ENCODE measurements at places on chromosomes 16 and 17.

GRCh38 chr16:261031-261691 is 14.6 kb downstream of the RGS11 start:
- no peak for DNase-seq

GRCh38 chr17:44038604-44039011 is 23.8 kb upstream of the TMEM101 start:
- DNase-seq = no peak

- DNase-seq = no peak
These were observed 62.1 kb upstream of the MYOCD start for GRCh38 chr17:12603566-12603965.

GRCh38 chr17:80246266-80246681 is 14.4 kb upstream of the RNF213 start:
- no peak for DNase-seq

DNA sequence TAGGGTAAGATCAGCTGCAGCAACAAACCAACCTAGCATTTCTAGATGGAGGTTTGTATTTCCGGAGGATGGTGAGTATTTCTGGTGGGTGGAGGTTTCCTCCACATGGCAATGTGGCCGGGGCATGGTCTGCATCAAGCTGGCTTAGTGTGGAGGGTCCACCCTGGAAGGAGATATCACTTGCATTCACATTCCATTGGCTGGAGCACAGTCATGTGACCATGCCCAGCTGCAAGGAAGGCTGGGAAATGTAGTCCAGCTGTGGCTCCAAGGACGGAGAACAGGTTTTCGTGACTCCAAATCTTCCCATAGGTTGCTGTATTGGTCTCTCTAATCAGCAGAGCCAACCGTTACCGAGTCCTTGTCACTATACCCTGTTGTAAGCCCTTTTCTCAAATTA is 68.7 kb downstream of the RAI1 start:
- DNase-seq = peak; percentile 10

GRCh38 chr17:79992649-79993389 is 42.9 kb downstream of the TBC1D16 start:
- DNase-seq = no peak

GRCh38 chr17:67137860-67138259 is 93.5 kb downstream of the CACNG1 start:
- no peak for DNase-seq

GRCh38 chr17:82230609-82231311 is 1.9 kb downstream of the SLC16A3 start:
- DNase-seq = no peak

- DNase-seq = no peak
These were observed 97.0 kb upstream of the TOB1 start for GRCh38 chr17:50963139-50963538.

DNA sequence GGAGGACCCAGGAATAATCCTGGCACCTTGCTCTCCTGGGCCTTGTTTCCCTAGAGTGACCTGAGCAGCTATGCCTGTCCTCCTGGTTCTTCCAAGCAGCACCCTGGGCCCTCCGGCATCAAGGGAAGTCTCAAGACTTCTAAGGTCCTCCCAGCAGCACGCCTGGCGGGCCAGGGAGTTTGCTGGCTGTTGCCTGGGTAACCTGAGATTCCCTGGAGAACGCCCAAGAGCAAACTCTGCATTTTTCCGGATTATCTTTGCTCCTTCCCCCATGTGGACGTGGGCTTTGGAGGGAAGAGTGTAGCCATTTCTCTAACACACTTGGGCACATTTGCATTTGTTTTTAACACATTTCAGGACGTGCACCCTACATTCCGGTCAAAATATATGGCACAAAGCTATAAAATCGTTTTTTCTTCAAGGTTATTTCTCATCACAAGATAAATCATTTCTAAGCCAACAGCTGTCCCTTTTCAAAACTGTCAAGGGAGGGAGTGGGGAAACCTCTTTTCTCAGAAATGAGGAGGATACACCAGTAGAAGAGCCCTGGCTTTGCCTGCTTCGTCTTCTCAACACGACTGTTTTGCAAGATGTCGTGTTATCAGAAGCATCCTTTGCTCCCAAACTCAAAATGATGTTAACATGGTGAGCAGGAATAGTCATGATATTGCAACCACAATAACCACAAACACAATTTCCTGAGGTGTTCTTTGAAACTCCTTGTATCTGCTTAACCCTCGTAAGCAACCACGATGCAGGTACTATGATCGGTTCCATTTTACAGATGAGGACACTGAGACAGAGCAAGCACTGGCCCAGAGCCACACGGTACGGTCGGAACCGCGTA is 116.5 kb downstream of the ADCY9 start:
- DNase-seq = no peak

- DNase-seq = no peak
These were observed 7.0 kb downstream of the CDR2L start for GRCh38 chr17:74994440-74994839.

DNA sequence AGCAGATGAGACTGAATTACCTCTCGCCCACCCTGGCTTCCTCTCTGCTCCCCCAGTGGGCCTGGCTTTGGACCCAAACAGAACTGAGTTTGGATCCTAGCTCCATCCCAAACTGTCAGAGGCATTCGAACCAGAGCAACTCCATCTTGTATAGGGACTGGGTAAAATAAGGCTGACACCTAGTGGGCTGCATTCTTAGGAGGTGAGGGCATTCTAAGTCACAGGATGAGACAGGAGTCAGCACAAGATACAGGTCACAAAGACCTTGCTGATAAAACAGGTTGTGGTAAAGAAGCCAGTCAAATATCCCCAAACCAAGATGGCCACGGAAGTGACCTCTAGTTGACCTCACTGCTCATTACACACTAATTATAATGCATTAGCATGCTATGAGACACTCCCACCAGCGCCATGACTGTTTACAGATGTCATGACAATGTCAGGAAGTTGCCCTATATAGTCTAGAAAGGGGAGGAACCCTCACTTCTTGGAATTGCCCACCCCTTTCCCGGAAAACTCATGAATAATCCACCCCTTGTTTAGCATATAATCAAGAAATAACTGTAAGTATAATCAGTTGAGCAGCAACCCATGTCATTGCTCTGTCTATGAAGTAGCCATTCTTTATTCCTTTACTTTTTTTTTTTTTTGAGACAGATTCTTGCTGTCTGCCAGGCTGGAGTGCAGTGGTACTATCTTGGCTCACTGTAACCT is 44.4 kb downstream of the LYRM1 start:
- no peak for DNase-seq

DNA sequence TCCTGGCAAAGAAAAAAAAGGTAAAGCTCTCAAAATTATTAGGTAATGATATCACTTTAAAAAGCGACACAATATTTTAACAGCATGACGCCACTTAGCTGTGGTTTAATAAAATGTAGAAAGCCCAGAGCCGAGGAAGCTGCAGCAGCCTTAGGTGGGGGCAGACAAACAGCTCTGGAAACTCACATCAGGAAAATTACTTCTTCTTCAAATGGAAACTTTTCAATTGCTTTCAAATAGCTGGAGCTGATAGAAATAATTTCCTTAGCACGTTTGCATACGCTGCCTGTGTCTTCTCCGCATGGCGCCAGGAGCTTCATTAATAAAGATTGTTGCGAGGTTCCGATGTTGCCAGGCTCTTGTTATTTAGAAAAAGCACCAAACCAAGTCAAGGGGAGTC is 835.3 kb upstream of the EEF2KMT start:
- DNase-seq = no peak

DNA sequence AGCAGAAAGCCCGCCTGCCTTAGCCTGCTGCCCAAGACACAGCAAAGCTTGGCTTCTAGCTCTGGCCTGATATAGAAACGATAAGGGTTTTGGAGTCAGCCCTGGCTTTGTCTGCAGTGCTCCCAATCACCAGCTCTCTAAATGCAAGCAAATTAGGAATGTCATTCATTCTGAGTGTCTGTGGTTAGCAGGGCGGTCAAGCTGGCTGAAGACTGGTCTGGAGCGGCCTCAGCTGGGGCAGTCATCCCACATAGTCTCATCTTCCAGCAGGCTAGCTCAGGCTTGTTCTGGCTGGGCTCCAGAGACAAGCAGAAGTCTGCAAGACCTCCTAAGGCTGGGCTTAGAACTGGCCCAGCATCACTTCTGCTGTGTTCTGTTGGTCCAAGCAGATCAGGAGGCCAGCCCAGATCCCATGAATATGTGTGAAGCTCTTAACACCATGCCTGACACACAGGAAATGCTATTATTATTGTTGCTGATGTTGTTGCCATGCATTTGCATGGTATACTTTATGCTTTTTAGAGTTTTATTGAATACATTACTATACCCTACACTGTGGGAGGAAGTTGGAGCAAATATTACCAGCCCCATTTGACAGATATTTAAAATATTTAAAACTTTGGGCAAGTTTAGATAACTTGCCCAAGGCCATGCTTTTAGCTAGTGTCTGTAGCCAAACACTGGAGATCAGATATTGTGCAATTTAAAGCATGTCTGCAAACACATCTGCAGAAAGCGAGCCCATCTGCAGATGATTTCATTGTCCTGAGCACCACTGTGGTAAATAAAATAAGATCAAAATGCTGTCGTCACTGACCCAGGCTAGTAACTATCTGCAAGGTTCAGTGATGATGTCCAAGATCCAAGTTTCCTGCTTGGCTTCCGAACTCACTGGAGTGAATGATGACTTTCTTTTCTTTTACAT is 24.8 kb downstream of the TMC7 start:
- no peak for DNase-seq

DNA sequence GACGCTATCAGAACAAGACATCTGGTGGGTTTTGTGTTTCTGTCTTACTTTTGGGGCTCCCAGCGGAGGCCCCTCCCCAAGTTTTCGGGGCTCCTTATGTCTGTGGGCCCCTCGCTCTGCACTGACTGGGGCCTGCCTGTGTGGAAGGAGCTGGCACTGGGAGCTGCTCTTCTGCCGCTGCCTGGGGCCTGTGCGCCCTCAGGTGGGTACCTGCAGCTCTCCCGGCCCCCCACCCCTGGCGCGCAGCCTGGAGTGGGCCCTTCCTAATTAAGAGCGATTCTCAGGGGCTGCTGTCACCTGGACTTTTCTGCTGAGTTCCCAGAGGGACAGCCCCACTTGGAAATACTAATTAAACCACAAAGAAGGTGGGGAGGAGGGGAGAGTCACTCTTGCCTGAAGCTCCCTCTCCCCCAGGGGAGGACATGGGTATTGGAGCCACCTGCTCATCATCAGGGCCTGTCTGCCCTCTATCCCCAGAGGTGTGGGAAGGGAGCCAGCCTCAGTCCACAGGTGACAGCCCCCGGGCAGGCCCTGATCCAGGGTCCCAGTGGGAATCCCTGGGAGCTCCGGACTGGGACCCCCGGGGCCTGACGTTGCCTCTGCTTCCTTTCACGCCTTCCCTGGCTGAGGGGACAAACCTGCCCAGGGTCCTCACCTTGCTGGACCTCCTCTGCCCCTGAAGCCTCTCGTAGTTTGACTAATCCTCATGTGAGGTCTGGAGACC is 36.5 kb downstream of the GSE1 start:
- DNase-seq = no peak

DNA sequence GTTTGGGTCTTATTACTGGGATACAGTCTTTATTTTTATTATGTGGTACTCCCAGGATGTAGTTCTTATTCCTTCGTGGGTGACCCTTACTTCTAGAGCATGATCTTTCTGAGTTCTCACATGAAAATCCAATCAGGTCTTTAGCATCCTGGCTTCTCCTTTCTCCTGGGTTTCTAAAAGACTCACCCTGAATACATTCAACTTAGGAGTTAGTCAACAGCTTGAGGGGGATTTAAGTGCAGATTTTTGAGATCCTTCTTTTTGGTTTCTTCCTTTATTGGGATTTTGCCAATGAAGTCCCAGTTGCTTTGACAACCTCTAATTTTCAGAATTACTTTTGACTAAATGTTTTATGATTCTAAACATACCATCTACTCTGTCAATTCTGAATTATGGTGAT is 68.2 kb downstream of the SIAH1 start:
- no peak for DNase-seq

DNA sequence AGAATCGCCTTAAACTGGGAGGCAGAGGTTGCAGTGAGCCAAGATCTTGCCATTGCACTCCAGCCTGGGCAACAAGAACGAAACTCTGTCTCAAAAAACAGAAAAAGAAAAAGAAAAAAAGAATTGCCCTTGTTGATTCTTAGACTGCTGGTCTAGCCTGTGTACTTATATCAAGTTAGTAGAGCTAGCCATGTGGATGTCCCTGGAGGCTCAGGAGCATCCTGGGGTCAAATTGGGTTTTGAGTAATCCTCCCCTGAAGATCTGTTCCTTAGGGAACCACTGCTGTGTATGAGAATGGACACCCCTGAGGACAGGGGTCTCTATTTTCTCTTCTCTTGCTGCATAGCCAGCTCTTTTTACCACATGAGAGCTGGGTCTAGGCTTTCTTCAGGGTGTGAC is 21.5 kb downstream of the SLC7A6OS start:
- no peak for DNase-seq

GRCh38 chr16:77840673-77841501 is 52.5 kb downstream of the VAT1L start:
- DNase-seq = no peak

DNA sequence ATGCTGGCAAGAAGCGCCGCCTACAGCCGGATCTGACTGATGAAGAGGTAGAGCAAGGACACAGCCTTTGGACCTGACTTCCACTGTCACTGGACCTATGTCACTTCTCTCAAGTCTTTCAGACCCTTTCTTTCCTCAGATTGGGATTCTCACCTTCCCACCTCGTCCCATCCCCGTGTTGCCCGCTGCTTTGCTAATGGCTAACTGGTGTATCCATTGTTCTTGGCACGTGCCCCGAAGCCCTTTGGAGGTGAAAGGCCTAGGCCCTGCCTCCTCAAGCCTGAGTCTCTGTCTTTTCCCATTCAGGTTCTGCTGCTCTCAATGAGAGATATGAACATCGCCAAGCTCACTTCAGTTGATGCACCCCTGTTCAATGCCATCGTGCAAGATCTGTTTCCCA is 53.3 kb upstream of the KDM6B start:
- no peak for DNase-seq

Data from stimulated activated CD8-positive, alpha-beta memory T cell treated with anti-CD3 and anti-CD28 coated beads, Interleukin-4, amount 100 ng/mL, for 1 hour (primary cell).